ENCODE measurements at places on chromosomes 1 and 21.

- DNase-seq = no peak
Observed at GRCh38 chr1:185694081-185694480, 40.1 kb upstream of the HMCN1 start.

DNA sequence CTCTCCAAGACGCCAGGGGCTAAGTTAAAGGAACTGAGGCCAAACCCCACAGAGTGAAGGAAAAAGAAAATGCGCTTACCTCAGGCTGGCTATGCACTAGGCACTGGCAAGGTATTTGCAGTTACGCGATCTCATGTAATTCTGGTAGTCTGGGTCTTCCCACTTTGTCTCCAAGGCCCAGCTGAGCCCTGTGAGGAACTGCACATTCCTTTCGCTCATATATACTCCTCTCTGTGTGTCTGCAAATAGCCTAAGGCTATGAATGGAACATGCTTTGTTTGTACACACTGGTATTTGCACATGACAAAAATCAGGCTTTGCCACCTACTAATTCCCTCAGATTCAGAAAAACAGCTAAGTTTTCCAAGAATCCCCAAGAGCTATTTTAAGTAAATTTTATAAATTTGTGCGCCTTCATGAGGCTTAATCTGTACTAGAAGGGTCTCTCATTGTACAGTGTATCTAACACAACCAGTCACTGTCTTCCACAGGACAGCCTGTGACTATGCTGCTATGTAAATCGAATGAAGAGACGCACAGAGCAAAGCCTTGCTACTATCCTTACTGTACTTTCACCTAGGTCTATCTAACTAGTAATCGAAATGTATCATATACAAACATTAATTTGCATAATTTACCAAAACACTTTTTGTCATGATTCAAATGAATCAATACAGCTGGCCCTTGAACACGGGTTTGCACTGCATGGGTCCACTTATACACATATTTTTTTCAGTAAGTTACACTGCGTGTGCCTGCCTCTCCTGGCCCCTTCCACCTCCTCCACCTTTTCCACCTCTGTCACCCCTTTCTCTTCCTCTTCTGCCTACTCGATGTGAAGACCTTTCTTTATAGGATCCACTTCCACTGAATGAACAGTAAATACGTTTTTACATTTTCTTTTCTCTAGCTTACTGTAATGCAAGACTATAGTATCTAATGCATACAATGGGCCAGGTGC is 87.0 kb downstream of the SIPA1L2 start:
- DNase-seq = peak; percentile 25

DNA sequence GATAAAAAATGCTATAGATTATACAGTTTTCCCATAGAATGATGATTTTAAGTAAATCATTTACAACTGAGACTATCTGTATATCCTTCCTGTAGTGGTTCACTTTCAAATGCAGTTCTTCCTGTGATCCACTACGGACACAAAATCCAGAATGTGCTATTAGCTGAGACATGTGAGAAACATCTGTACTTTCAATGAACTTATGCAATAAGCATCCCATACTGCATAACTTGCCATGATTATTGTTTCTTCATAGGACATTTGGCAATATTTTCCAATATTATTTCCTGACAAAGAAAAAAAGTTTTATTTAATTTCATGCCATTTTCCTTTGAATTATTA is 83.5 kb upstream of the PRDX6 start:
- no peak for DNase-seq

- DNase-seq = peak; percentile 45
Observed at GRCh38 chr1:65059930-65060538, 88.0 kb upstream of the AK4 start.

DNA sequence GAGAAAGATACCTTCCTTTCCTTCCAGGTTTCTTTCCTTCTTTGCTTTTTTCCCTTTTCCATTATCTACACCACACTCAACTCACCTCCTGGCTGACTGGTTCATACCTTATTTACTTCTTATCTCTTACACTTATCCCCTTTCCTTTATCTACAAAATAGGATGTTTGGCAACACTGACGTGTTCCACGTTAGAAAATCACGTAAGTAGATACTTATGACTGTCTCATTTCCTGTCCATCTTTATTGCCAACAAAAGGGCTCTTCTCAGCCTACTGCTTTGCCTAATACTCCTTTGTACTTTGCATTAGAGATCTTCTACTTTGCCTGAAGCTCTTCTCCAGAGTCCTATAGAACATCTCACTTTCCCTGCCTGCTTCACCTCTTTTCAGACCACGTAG is 25.1 kb downstream of the SYNJ1 start:
- DNase-seq = peak; percentile 45

DNA sequence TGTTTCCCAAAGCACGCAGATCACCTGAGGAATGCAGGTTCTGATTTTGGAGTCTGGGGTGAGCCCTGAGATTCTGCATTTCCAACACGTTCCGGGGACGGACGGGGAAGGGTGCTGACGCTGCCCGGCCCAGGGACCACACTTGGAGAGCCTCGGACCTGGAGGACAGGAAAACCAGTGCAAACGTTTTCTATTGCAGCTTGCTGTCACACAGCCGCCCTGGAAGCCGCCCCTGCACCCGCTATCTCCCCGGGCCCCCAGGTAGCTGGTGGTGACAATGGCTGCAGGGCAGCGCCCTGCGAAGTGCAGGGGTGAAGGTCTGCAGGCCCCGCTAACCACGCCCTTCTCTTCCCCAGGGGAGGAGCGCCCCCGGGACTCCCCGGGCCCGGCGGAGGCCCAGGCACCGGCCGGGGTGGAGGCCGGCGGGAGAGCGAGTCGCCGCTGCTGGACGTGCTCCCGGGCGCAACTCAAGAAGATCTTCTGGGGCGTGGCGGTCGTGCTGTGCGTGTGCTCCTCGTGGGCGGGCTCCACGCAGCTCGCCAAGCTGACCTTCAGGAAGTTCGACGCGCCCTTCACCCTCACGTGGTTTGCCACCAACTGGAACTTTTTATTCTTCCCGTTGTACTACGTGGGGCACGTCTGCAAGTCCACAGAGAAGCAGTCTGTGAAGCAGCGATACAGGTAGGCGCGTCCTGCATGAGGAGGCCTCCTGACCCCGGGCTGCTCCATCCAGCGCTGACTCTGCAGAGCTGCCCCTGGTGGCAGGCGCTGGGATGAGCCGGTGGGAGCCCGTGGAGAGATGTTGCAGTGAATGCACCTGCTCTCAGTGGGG is 142.0 kb upstream of the COA6 start:
- no peak for DNase-seq

DNA sequence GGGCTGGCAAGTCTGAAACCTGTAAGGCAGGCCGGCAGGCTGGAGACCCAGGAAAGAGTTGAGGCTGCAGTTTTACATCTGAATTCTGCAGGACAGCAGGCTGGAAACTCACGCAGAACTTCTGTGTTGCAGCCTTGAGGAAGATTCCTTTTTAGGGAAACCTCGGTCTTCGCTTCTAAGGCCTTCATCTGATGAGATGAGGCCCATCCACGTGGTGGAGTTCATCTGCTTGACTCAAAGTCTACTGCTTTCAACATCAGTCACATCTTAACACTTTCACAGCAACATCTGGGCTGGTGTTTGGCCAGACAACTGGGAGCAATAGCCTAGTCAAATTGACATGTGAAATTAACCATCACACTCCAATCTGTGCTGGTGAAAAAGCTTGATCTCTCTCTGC is 57.1 kb downstream of the EVA1C start:
- DNase-seq = no peak

DNA sequence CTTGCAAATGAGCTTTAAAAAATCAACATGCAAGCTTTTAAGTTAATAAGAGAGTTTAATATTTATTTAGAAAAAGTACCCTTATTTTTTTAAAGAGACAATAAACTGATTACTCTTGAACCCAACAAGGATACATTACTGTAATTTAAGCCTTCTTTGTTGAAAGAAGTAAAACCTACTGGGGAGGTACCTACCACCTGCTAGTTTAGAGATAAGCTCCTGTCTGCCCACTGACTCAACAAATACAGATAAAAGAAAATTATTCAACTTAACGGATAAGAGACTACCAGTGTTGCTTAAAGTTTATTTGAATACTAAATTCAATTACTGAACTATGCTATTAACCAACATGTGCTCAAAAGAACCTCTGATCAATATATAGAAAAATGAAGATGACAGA is 23.1 kb downstream of the USP24 start:
- no peak for DNase-seq

DNA sequence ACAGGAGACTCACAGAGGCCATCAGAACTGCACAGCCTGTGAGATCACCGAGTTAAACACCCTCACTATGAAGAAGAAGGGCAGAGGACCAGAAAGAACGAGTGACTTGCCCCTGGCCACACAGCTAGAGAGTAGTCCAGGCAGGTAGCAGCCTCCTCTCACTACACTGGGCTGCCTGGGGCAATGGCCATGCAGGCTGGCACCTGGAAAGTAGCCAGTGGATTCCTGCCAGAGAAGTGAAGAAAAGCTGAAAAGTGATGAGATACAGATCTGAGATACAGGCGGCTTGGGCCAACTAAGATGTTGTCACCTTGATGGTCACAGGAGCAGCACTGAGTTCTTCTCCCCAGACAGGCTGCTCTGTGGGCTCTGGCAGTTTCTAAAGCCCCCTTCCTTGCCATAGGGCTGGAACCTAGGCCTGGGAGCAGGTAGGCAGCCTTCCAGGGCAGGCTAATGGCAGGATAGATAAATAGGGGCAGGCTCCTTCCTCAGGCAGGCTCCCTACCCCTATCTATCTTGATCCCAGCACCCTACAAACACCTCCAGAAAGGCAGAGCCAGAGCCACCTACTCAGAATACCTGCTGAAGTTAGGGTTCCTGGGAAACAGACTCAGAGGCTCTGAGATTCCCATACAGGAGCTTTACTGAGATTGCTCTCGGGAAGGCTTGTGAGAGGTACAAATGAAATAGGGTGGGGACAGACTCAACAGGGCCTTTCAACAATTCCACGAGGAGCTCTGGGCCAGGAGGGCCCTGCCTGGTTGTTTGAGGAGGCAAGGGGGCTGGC is 106.3 kb downstream of the BEND5 start:
- DNase-seq = peak; percentile 31

DNA sequence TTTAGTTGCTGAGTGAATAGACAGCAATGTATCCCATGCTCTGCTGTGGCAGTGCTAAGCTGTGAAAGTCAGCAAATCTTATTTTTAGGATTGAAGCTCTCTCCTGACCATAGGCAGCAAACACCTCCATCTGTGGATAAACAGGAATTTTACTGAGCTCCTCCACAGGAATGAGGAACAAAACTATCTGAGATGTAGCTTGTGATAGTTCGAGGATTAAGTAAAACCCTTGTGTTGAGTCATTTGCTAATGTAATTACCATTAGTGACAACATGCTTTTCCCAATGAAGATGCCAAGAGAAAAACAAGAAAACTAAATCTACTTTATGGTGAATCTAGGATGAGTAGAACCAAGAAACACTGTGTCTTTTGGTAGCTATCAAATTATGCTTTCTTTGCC is 122.7 kb downstream of the CLEC20A start:
- peak; percentile 21 for DNase-seq

DNA sequence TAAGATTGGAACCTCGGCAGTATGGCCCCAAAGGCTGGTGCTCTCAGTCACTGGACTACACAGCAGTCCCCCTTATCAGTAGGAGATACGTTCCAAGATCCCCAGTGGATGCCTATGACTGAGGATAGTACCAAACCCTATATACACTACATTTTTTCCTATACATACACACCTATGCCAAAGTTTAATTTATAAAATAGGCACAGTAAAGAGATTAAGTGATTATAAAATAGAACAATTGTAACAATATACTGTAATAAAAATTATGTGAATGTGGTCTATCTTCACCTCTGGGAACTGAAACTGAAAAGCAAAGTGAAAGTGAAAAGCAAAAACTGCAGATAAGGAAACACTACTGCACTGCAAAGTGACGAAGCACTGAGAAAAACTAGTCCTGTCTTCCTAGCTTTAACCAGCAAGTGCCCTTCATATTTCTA is 96.8 kb downstream of the INTS7 start:
- DNase-seq = no peak

DNA sequence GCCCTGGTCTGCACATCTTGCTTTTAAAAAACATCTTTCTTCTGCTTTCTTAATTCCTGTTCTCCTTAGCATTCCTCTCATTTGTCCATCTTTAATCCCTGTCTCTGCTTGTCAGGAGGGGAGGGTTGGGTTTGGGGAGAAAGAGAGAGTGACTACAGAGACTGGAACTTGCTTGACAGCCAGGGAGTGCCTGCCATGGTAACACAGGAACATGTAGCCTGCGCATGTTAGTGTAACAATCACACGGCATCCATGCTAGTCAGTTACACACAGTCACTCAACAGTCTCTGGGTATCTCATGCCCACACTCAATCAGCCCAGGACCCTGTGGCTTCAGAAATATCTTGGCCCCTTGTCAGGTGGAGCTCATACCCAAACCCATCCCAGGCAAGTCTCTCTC is 818 bp upstream of the TFAP2E start:
- no peak for DNase-seq

DNA sequence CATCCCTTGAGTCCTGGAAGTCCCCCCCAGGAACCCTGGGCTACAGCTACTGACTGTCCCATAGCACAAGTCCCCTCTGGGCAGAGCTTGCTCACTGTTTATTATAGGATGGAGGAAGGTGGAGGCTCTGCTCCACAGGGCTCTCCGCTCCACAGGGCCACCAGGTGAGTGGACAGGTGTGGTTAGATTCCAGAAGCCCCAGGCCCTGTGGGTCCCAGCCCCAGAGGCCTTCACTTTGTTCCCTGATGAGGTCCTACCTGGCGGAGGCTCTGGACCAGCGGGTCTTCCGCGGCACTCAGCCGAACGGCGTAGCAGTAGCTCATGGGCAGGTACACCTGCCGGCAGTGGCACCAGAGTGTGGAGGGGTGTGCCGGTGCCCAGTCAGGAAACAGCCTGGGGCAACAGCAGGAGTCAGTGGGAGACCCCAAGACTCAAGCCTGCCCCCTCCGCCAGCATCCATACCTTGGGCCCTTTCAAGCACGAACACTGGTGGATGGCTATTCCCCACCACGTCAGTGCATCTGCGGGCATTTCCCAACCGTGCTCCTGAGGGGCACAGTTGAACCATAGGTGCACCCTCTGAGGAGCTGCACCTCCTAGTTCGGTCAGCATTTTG is 12.3 kb downstream of the LSS start:
- DNase-seq = no peak

DNA sequence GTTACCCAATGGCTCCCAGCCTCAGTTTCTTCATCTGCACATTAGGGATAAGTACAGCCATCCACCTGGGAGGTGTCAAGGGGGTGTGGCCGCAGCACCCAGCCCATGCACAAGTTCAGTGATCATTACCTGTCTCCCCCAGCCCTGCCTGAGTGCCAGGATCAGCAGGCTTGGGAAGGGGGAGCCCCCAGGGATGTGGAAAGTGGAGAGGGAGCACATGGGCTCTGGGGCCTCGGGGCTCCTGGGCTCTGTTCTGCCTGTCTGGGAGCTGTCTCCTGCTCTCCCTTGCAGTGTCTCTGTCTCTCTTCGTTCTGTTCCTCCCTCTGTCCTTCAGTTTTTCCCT is 10.8 kb upstream of the PADI1 start:
- no peak for DNase-seq

GRCh38 chr1:55311057-55311641 is 96.0 kb upstream of the USP24 start:
- DNase-seq = peak; percentile 80
